ENCODE measurements at places on chromosomes 7 and 10.
A peak's percentile ranks its signal among the peaks of the same experiment; 100 is the strongest.

DNA sequence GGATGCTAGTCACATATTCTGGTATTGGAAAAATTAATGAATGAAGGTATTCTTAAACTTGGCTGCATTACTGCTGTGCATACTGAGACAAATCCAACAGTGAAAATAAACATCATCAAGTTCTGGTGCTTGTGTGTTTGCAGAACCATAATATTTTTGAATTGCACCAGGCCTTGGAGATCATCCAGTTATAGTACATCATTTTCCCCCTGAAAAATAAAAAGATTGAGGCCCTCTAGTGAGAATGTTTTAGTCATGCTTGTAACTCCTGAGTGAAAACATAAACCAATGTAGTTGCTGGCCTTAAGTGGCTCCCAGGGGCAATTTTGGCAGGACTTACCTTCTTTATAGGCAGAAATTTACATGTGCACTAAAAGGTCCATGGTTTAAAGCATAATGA lies 218.8 kb upstream of the TMEM229A start:
- no peak for DNase-seq

- no peak for DNase-seq
Measured at GRCh38 chr7:13998866-13999265, 9.4 kb upstream of the ETV1 start.

GRCh38 chr7:100867040-100867775 lies at the start of gene TRIP6:
Gene TRIP6 (plus strand): TSS chr7:100867387. CDS start chr7:100867498, 111 bp downstream.
- peak; percentile 58 for DNase-seq

- DNase-seq, result no peak
Measured at GRCh38 chr10:103583871-103584215, 90.3 kb downstream of the NEURL1 start.

GRCh38 chr7:112882991-112883390 lies 92.8 kb upstream of the TMEM168 start:
- DNase-seq, result no peak
